Stimulated activated CD4-positive, alpha-beta T cell treated with anti-CD3 and anti-CD28 coated beads, TNF-alpha, amount 100 ng/mL, for 48 hours (primary cell): ENCODE measurements at places on chromosomes 1 and 21.

GRCh38 chr1:60695716-60696171 is 386.6 kb upstream of the NFIA start:
- no peak for DNase-seq

DNA sequence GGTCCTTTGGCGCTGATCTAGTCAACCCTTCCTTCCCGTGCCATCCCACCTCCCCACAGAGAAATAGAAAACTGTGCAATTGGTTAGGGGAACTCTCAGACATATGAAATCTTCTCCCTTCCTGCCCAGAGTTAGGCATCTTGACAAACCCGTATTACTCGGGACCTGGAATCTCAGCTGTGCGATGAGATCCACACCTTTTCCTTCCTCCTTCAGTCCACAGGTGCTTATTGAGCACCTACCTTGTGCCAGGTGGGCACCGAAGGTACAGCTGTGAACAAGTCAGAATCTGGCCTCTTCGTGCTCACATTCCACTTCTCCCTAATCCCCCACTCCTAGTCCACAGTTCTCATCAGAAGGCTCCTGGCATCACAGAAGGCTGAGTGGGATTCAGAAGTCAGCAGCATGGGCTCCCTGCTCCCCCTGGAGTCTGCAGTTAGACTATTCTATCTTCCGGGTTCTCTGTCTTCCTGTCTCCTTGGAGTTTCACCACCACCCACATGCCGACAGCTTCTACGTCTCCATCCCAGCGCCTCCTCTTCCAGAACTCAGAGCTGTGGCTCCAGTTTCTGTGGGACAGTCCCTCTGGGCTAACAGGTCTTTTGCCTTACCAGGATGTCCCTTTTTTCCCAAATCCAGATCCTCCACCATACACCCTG is 23.0 kb downstream of the KNCN start:
- DNase-seq = no peak

DNA sequence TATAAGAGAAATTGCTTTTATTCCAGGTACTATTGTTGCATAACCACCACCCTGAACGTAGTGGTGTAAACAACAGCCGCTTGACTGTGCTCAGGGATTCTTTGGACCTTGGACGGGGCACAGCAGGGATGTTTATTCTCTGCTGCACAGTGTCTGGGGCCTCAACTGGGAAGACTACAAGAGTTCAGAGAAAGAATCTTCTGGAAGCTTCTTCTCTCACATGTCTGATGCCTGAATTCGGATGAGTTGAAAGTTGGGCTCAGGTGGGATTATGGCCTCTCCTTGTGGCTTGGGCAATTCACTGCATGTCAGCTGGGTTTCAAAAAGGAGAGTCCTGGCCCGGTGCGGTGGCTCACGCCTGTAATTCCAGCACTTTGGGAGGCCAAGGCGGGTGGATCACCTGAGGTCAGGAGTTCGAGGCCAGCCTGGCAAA is 19.0 kb upstream of the SSBP3 start:
- no peak for DNase-seq

- no peak for DNase-seq
Observed at GRCh38 chr21:17660452-17660851, 47.8 kb upstream of the BTG3 start.

GRCh38 chr1:57423656-57424211 is at the start of gene DAB1:
Gene DAB1 (minus strand): TSS chr1:57424060. CDS start chr1:57291030, 133,030 bp downstream.
- no peak for DNase-seq

- DNase-seq = no peak
Observed at GRCh38 chr1:61839679-61840078, 97.4 kb downstream of the PATJ start.
